ENCODE measurements at places on chromosomes 4 and X. TPM values are rescaled to one million over a fixed set of nuclear protein-coding genes. Genes with fewer than 3 reads are reported as not detected.

GRCh38 chr4:110042545-110043517, 130.1 kb downstream of the EGF start:
- DNase-seq, result no peak

DNA sequence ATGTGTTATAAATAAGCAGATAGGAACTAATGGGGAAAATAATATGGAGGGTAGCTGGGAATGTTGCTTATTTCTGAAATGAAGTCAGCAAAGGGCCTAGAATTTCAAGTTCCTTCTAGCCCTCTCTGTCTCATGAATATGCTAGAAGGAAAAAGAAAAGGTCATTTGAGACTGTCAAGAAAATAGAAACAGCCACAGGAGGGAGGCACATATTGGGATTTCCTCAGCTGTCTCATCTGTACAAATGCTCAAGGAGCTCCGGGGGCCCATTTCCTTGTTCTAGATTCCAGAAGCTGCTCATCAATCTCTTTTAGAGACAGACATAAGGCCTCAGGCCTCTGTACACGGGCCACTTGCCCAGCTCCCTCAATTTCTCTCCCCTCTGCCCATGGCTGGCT, 127.6 kb upstream of the ETNPPL start:
- no peak for DNase-seq

- DNase-seq, result no peak
Observed at GRCh38 chr4:102217775-102218355, 127.4 kb downstream of the SLC39A8 start.

- no peak for DNase-seq
Observed at GRCh38 chr4:28241021-28241420, 1380.4 kb downstream of the STIM2 start.

DNA sequence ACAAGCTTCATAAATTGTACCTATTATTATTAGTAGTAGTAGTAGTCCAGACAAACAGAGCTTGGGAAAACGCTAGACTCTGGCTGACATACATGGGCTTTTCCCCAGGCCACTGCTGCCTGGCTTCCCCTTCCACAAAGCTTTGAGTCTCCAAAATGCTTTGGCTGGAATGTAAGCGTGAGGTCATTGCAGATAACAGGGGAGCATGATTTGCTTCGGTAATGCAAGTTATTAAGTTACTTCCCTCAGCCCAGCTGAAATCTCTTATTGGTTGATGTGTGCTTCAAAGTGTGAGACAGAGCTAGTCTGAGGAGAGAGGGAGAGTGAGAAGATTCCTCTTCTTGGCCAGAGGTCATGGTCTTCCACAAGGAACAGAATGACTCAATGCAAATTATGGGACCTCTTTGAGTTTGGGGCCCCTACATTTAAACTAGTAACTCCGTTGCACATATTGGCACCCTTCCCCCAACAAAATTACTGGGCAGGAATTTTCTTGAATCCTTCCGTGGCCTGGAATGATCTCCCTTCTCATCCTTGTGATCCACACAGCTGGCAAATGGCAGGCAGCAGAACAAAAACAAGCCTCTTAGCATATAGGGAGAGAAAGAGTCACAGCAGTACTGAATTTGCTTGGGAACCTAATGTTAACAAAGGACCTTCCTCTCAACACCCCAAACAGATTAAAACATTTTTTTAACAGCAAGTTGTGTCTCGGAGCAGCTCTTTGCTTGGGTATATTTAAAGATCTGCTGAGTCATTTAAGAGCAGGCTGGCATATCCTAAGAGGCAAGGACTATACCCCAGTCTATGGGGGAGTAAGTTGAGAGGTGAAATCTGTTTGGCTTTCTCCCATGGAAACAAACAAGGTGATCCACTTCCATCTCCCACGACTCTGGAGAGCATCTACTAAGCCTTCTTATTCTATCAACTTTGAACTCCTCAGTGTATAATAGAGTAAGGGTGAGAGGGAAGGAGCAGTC, 19.9 kb downstream of the AR start:
- no peak for DNase-seq

- no peak for DNase-seq
Observed at GRCh38 chrX:21373637-21374162, 518 bp upstream of the CNKSR2 start.

- DNase-seq, result no peak
Observed at GRCh38 chr4:120520761-120521160, 401.8 kb downstream of the PRDM5 start.

DNA sequence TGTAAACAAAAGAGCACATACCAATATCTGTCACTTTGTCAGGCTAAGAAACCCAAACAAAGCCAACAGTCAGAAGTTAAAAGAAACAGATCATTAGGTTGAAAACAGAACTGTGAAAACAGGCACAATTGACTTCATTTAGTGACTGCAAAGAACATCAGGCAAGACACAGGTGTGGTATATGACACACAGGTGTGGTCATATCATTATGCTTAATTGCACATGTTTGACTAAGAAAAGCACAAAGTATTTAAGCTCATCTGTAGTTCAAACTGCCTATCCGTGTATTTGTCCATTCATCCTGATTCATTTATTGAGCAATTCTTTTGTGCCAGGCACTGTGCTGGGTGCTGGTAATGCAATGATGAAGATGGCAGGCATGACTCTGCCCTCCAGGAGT, 150.7 kb downstream of the DEFB131A start:
- no peak for DNase-seq

Gene PPARGC1A
- polyA plus RNA-seq, result 6.2 TPM

Gene ADAMTS3
- 8.9 TPM for polyA plus RNA-seq

Gene HAND2
- polyA plus RNA-seq, result 0.20 TPM

Gene MAGED4
- 24.4 TPM for polyA plus RNA-seq

Gene KLB
- polyA plus RNA-seq, result 0.51 TPM

Gene BRS3
- polyA plus RNA-seq, result not detected
